ENCODE measurements at places on chromosomes 7 and 10. TPM values are rescaled to one million over a fixed set of nuclear protein-coding genes. Genes with fewer than 3 reads are reported as not detected.

PRKAG2 gene
- 9.9 TPM for total RNA-seq

CCL26 gene
- total RNA-seq = not detected

TAS2R41 gene
- not detected for total RNA-seq

CYP2E1 gene
- total RNA-seq = 3.9 TPM

VSTM2A gene
- not detected for total RNA-seq

OR6V1 gene
- total RNA-seq = not detected

AKR1C3 gene
- total RNA-seq = 31.1 TPM

BLNK gene
- 55.4 TPM for total RNA-seq

ZDHHC6 gene
- total RNA-seq = 14.5 TPM

FAM131B gene
- not detected for total RNA-seq

CCDC172 gene
- not detected for total RNA-seq

TTYH3 gene
- 11.2 TPM for total RNA-seq

DNAH11 gene
- total RNA-seq = 0.52 TPM

DYNC1I1 gene
- total RNA-seq = 1.3 TPM

SLC13A1 gene
- not detected for total RNA-seq

AGR2 gene
- 6.3 TPM for total RNA-seq

OPN4 gene
- total RNA-seq = not detected

FASTK gene
- 60.7 TPM for total RNA-seq

CACNA2D1 gene
- 32.0 TPM for total RNA-seq

MGAM2 gene
- 10.9 TPM for total RNA-seq

EEPD1 gene
- 24.1 TPM for total RNA-seq

LRRC17 gene
- 2.0 TPM for total RNA-seq

SUN3 gene
- not detected for total RNA-seq

SORCS1 gene
- 6.0 TPM for total RNA-seq

PALD1 gene
- 11.7 TPM for total RNA-seq

MKX gene
- total RNA-seq = 0.33 TPM

CALN1 gene
- total RNA-seq = 0.52 TPM

NODAL gene
- total RNA-seq = not detected

ABCC2 gene
- total RNA-seq = 4.3 TPM
